CD4-positive, alpha-beta memory T cell (primary cell): ENCODE measurements at places on chromosomes 4 and X. TPM values are rescaled to one million over a fixed set of nuclear protein-coding genes. Genes with fewer than 3 reads are reported as not detected.

DNA sequence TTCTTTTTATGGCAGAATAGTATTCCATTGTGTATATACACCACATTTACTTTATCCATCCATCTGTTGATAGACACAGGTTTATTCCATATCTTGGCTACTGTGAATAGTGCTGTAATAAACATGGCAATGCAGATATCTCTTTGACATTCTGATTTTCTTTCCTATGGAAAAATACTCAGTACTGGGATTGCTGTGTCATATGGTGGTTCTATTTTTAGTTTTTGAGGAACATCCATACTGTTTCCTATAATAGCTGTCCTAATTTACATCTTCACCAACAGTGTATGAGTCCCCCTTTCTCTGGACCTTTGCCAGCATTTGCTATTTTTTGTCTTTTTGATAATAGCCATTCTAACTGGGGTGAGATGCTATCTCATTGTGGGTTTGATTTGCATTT, 73.5 kb downstream of the GPAT3 start:
- no peaks in the 10 kb centered on the region for H3K36me3 ChIP-seq
- no peak overlapping the region for H3K27ac ChIP-seq
- H3K4me1 ChIP-seq, result no peaks in the 10 kb centered on the region
- H3K4me3 ChIP-seq, result no peak overlapping the region
- no peak for DNase-seq

GRCh38 chr4:168797738-168798375, 212.2 kb downstream of the CBR4 start:
- no peak overlapping the region for H3K4me3 ChIP-seq
- no peaks in the 10 kb centered on the region for H3K27me3 ChIP-seq
- no peaks in the 10 kb centered on the region for H3K36me3 ChIP-seq
- no peaks in the 10 kb centered on the region for H3K4me1 ChIP-seq
- no peak for DNase-seq
- no peak overlapping the region for H3K27ac ChIP-seq

- no peak for DNase-seq
- no peaks in the 10 kb centered on the region for H3K4me1 ChIP-seq
- no peaks in the 10 kb centered on the region for H3K27me3 ChIP-seq
- H3K27ac ChIP-seq, result no peak overlapping the region
- no peaks in the 10 kb centered on the region for H3K36me3 ChIP-seq
Measured at GRCh38 chr4:182000077-182000476, 243.1 kb upstream of the TENM3 start.

DNA sequence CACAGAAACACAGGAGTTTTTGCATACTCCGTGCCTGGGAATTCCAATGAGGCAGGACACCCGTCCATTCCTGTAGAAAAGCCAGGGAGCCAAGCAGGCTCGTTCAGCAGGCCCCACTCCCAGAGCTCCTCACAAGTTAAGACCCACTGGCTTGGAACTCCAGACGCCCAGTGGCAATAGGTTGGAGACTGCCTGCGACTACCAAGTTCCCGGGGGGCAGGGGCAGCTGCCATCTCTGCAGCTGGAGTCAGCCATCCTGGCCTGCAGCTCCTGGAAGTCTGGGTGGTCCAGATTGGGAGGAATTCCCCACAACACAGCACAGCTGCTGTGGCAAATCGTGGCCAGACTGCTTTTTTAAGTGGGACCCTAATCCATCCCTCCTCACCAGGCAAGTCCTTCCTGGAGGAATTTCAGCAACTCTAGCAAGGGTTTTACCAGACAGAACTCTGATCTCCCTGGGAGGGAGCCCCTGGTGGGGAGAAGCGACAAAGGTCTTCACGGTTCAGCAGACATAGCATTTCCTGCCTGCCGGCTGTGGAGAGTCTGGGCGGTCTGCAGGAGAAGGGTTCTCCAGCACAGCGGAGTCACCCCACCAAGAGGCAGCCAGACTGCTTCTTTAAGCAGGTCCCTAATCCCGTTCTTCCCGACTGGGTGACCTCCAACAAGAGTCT, 231.9 kb downstream of the STPG2 start:
- no peak for DNase-seq
- H3K27me3 ChIP-seq, result no peaks in the 10 kb centered on the region
- H3K36me3 ChIP-seq, result no peaks in the 10 kb centered on the region
- no peak overlapping the region for H3K4me3 ChIP-seq
- H3K27ac ChIP-seq, result no peak overlapping the region

- no peak overlapping the region for H3K4me3 ChIP-seq
- H3K27me3 ChIP-seq, result no peaks in the 10 kb centered on the region
- no peak overlapping the region for H3K27ac ChIP-seq
- H3K4me1 ChIP-seq, result no peaks in the 10 kb centered on the region
- no peaks in the 10 kb centered on the region for H3K36me3 ChIP-seq
Measured at GRCh38 chr4:127071443-127071842, 561.3 kb upstream of the INTU start.

DNA sequence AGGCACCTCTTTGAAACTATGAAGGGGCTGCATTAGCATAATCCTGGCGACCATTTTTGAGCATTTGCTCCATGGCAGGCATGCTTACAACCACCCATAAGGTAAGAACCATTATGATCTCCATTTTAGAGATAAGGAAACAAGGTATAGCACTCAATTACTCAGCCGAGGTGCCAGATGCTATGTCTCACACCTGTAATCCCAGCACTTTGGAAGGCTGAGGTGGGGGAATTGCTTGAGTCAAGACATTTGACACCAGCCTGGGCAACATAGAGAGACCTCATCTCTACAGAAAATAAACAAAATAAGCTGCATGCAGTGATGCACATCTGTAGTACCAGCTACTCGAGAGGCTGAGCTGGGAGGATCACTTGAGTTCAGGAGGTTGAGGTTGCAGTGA, 43.6 kb downstream of the TIGD4 start:
- no peak for DNase-seq
- no peaks in the 10 kb centered on the region for H3K36me3 ChIP-seq
- H3K4me1 ChIP-seq, result no peaks in the 10 kb centered on the region
- no peaks in the 10 kb centered on the region for H3K27me3 ChIP-seq
- no peak overlapping the region for H3K4me3 ChIP-seq
- no peak overlapping the region for H3K27ac ChIP-seq

GRCh38 chr4:105236916-105237311, 90.2 kb downstream of the TET2 start:
- no peaks in the 10 kb centered on the region for H3K27me3 ChIP-seq
- H3K36me3 ChIP-seq, result peaks cover 7% of the 10 kb centered on the region
- no peak overlapping the region for H3K27ac ChIP-seq
- no peaks in the 10 kb centered on the region for H3K4me1 ChIP-seq
- DNase-seq, result no peak
- no peak overlapping the region for H3K4me3 ChIP-seq

- no peak overlapping the region for H3K4me3 ChIP-seq
- no peak overlapping the region for H3K27ac ChIP-seq
- no peaks in the 10 kb centered on the region for H3K36me3 ChIP-seq
- no peaks in the 10 kb centered on the region for H3K27me3 ChIP-seq
Measured at GRCh38 chr4:121977251-121978171, 25.7 kb upstream of the TRPC3 start.

DNA sequence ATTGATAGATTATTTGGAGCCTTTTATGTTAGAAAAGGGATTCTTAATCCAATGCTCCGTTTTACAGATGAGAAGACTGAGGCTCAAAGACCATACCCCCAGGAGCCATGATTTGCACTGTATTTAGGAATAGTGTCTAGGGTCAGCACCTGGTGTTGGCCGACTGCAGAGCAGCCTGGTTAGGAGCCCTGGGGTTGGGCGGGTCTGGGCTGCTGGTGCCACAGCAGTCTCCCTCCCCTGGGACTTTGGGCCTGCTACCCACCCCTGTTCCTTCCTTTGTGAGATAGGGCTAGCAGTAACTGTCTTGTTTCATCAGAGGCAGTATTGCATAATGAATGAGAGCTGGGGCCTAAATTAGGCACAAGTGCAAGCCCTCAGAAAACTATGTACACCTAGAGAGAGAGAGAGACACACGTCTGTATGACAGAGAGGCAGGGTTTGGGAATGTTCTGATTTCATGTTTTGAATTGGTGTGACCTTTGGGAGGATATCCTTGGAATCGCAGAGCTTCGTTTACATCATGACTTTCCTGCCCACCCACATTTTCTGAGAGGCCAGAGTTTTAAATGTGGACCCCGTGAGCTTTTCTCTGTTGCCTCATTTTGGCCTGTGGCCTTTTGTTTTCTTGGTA, 111.7 kb downstream of the PTTG2 start:
- no peak for DNase-seq
- H3K4me1 ChIP-seq, result no peaks in the 10 kb centered on the region
- H3K36me3 ChIP-seq, result no peaks in the 10 kb centered on the region
- H3K4me3 ChIP-seq, result no peak overlapping the region
- no peak overlapping the region for H3K27ac ChIP-seq

DNA sequence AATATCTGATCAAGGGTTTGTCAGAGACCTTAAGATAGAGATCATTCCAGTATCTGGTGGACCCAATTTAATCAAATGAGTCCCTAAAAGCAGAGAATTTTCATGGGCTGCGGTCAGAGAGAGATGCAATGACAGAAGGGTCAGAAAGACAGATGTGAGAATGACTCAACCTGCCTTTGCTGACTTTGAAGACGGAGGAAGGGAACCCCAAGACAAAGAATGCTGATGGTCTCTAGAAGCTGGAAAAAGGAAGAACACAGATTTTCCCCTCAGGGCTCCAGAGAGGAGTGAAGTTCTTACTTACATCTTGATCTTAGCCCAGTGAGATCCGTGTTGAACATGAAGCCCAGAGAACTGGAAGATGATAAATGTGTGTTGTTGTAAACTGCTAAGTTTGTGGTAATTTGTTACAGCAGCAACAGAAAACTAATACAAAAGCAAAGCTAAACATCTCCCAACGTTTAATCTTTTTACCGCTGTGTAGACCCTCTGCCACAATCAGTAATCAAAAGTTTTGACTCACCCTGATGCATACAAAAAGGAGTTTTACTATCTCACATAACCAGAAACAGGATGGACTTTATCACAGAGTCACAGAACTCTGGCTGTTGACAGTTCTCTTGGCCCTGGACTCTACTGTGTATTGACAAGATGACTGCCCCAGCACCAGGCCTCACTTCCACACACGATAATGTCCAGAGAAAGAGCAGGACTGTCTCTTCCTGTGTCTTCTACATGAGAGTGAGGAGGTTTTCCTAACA, 70.2 kb upstream of the MAGEB2 start:
- H3K27me3 ChIP-seq, result no peaks in the 10 kb centered on the region
- no peak for DNase-seq
- H3K4me3 ChIP-seq, result no peak overlapping the region
- no peaks in the 10 kb centered on the region for H3K4me1 ChIP-seq

GRCh38 chr4:1414831-1415680, 8.8 kb upstream of the NKX1-1 start:
- no peaks in the 10 kb centered on the region for H3K36me3 ChIP-seq
- H3K27me3 ChIP-seq, result no peaks in the 10 kb centered on the region
- no peak overlapping the region for H3K27ac ChIP-seq
- no peaks in the 10 kb centered on the region for H3K4me1 ChIP-seq
- no peak overlapping the region for H3K4me3 ChIP-seq
- DNase-seq, result no peak

The MTMR8 gene
- total RNA-seq, result 8.3 TPM

The MAP3K15 gene
- not detected for total RNA-seq

The MAGED4 gene
- 8.1 TPM for total RNA-seq
